ENCODE measurements at places on chromosomes 7 and 10. TPM values are rescaled to one million over a fixed set of nuclear protein-coding genes. Genes with fewer than 3 reads are reported as not detected.

Gene LRRD1
- total RNA-seq, result not detected

Gene SFMBT2
- total RNA-seq, result 16.1 TPM

Gene TNKS2
- 40.5 TPM for total RNA-seq

DNA sequence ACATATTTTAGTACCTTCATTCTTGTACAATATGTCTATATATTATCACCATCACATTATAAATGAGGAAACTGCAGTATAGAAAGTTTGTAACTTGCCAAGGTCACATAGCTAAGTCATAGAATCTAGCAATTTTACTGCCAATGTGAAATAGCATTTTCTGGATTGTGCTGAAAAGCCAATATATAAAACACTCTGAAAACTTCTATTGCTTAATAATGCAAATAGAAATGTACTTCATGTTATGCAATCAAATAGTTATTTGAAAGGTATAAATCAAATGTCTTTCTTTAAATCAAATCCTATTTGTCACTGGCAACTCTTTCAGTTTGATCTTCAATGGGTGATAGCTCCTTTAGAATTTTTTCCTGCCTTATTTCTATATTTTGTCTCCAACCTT, 129.5 kb downstream of the TMEM26 start:
- H3K27me3 ChIP-seq, result no peaks in the 10 kb centered on the region
- H3K4me1 ChIP-seq, result no peaks in the 10 kb centered on the region
- no peaks in the 10 kb centered on the region for H3K36me3 ChIP-seq
- DNase-seq, result no peak
- H3K27ac ChIP-seq, result no peak overlapping the region
- no peak overlapping the region for H3K4me3 ChIP-seq

- H3K4me1 ChIP-seq, result no peaks in the 10 kb centered on the region
- H3K27me3 ChIP-seq, result no peaks in the 10 kb centered on the region
- H3K36me3 ChIP-seq, result no peaks in the 10 kb centered on the region
- no peak overlapping the region for H3K27ac ChIP-seq
- no peak for DNase-seq
Measured at GRCh38 chr7:31896925-31897324, 173.3 kb downstream of the PDE1C start.

GRCh38 chr10:132200344-132201110, 13.8 kb downstream of the DPYSL4 start:
- H3K36me3 ChIP-seq, result no peaks in the 10 kb centered on the region
- no peak for DNase-seq
- no peaks in the 10 kb centered on the region for H3K27me3 ChIP-seq
- H3K4me1 ChIP-seq, result no peaks in the 10 kb centered on the region

DNA sequence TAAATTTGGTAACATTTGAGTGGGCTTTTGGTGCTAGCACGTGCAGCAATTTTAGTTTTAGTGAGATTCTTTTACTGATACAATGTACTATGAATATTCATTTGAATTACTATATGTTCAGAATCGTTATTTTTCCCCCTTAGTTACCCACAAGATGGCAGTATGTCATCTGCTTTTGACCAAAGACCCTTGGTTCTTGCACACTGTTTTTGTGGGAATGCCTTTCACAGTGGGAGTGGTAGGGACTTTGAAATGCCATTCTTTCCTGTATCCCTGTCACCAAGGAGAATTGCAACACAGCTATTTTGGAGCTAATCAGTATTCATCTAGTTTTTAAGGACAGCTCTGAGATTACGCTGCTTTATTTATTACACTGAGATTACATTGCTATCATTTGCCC, 40.6 kb downstream of the SEC23IP start:
- no peak overlapping the region for H3K4me3 ChIP-seq
- peaks cover 84% of the 10 kb centered on the region for H3K36me3 ChIP-seq
- DNase-seq, result no peak
- H3K4me1 ChIP-seq, result peaks cover 10% of the 10 kb centered on the region
- no peak overlapping the region for H3K27ac ChIP-seq

DNA sequence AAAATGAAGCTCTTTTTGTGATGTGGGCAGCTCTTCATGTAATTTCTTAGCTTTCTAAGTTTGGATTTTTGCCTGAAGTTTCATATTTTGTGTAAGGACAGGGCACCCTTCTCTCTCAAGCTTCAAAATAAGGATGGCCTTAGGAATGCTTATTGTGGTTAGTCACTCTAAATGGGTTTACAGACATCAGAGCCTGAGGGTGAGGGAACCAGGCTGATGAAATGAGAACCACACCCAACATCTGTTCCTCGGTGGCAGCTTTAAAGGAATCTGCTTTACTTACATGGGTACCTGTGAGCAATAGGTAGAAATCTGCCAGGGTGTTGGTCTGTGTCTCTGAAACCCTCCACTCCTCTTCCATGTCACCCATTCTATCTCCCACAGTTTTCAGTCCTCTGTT, 174.3 kb downstream of the EMX2 start:
- no peaks in the 10 kb centered on the region for H3K27me3 ChIP-seq
- no peak for DNase-seq
- H3K36me3 ChIP-seq, result no peaks in the 10 kb centered on the region
- H3K4me3 ChIP-seq, result no peak overlapping the region
- H3K4me1 ChIP-seq, result no peaks in the 10 kb centered on the region
- H3K27ac ChIP-seq, result no peak overlapping the region

DNA sequence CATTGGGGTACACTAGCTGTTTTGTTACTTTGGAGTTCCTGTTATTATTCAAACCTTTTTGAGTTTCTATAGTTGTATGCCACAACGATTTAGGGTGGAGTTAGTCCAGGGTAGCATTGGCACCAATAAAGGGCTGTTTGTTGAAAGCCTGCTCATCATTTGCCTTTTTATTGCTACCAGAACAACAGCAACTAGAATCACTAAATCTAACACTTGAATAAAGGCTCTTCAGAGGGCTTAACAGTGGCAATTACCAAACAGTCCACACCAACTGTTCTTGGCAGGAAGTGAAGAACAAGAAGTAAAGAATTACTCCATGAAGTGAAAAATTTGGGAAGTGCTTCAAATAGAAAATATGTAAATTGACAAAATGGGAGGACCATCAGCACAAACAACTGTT, 621.4 kb downstream of the PHTF2 start:
- H3K27me3 ChIP-seq, result no peaks in the 10 kb centered on the region
- H3K4me1 ChIP-seq, result no peaks in the 10 kb centered on the region
- H3K27ac ChIP-seq, result no peak overlapping the region
- H3K36me3 ChIP-seq, result no peaks in the 10 kb centered on the region
- H3K4me3 ChIP-seq, result no peak overlapping the region
- no peak for DNase-seq

DNA sequence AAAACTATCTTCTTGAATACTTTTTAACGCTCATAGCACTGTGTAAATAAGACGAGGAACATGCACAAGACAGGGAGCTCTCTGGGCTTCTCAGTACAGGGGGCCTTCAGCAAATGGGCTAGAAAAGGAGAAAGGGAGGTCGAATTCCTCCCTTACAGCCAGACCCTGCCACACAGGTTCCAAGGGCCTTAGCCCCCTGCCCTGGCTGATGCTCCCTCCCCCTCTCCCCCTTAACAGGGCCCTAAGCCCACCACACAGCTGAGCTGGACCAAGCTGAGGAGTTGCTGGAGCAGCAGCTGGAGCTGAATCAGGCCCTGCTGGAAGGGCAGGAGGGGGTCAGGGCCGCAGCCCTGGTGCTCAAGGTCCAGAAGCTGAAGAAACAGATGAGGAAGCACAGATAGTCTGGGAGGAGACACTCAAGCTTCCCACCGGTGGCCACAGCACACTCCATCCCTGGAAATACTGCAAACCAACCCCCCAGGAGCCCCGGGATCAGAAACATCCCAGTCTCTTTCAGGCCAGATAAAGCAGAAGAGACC, 153.9 kb downstream of the SNX13 start:
- H3K27me3 ChIP-seq, result no peaks in the 10 kb centered on the region
- H3K4me3 ChIP-seq, result no peak overlapping the region
- no peak overlapping the region for H3K27ac ChIP-seq
- peaks cover 10% of the 10 kb centered on the region for H3K36me3 ChIP-seq

- H3K4me3 ChIP-seq, result no peak overlapping the region
- no peaks in the 10 kb centered on the region for H3K36me3 ChIP-seq
- H3K27ac ChIP-seq, result no peak overlapping the region
Measured at GRCh38 chr7:41122256-41122987, 580.5 kb downstream of the INHBA start.

DNA sequence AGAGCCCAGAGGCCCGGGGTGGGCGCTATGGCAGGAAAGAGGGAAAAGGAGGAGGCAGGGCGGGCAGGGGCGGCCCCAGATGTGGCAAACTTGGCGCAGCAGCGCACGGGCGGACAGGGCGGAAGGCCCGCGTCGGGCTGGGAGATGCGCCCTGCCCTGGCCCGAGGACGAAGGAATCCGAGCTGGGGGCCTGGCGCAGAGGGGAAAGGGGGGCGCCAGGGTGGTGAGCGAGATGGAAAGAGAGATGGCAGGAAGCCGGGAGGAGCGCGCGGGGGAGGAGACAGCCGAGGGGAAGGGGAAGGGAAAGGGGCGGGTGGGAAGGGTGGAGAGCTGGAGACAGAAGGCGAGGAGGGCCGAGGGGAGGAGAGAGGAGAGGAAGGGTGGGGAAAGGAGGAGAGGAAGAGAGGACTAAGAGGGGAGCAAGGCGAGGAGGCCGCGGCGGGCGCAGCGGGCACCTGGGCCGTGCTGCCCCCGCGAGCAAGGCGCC, at the start of gene MARVELD1:
Gene MARVELD1, plus strand, starts transcription at position 392 of the 487 bp plus-strand sequence. CDS start 147 bp downstream, outside the sequence.
- H3K4me1 ChIP-seq, result peaks cover 35% of the 10 kb centered on the region
- H3K36me3 ChIP-seq, result peaks cover 14% of the 10 kb centered on the region
- H3K27ac ChIP-seq, result peak within 1 kb of the TSS; percentile 95
- no peaks in the 10 kb centered on the region for H3K27me3 ChIP-seq
- H3K4me3 ChIP-seq, result peak within 1 kb of the TSS; percentile 75
- DNase-seq, result peak; percentile 84

DNA sequence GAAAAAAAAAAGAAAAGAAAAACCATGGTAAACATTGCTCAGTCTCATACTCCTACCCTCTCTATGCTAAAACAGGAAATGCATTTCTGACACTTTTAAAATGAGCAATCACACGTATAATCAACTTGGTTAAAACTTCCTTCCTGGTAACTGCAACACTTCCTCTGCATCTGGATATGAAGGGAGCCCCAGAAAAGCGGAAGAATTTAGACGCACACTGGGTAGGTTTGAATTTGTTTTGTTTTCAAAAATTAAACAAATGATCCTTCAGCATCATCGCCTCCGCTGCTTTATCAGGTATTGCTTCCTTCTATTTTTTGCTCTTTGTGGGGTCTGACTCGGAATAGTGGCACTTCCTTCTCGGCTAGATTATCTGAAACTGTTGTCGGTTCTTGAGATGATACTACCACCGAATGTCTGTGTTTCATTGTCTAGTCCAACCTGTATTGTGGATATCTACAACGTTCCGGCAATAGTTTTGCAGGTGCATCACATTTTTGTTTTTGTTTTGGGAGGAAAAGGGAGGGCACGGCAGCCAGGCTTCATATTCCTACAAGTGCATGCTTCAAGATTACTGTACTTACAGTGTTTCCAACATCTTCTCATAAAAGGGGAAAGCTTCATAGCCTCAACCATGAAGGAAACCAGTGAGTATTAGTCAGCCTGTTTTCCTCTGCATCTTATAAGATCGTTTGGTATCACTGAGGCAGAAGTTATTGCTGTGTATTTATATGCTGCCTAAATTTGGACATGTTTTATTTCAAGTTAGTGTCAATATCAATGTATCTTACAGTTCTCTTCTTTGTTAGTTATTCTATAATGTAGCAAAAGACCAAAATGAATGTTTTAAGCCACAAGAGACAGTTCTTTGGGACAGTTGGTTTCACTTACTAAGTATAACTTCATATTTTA, at the start of gene PIK3CG:
Gene PIK3CG, plus strand, starts transcription at position 153 of the 912 bp plus-strand sequence. CDS start 2,280 bp downstream, outside the sequence.
- DNase-seq, result no peak
- peak within 1 kb of the TSS; percentile 58 for H3K27ac ChIP-seq
- H3K27me3 ChIP-seq, result no peaks in the 10 kb centered on the region
- H3K4me1 ChIP-seq, result peaks cover 11% of the 10 kb centered on the region

DNA sequence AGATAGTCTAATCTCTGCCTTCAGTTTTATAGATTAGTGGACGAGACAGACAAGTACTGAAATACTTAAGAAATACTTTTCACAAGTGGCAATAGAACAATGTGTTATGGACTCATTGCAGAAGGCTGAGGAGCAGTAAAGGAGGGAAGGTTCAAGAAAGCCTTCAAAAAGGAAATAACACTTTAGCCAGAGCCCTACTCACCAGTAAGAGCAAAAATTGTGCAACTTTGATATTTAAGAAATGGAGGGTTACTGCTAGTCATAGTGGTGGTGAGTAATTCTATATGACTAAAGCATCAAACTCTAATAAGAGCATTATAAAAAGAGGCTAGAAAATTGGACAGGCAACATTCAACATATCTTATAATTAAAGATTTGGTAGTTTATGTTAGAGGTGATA, 28.8 kb downstream of the PTPN12 start:
- H3K4me3 ChIP-seq, result no peak overlapping the region
- H3K27ac ChIP-seq, result no peak overlapping the region
- DNase-seq, result no peak
- H3K36me3 ChIP-seq, result peaks cover 1% of the 10 kb centered on the region
- peaks cover 56% of the 10 kb centered on the region for H3K4me1 ChIP-seq

DNA sequence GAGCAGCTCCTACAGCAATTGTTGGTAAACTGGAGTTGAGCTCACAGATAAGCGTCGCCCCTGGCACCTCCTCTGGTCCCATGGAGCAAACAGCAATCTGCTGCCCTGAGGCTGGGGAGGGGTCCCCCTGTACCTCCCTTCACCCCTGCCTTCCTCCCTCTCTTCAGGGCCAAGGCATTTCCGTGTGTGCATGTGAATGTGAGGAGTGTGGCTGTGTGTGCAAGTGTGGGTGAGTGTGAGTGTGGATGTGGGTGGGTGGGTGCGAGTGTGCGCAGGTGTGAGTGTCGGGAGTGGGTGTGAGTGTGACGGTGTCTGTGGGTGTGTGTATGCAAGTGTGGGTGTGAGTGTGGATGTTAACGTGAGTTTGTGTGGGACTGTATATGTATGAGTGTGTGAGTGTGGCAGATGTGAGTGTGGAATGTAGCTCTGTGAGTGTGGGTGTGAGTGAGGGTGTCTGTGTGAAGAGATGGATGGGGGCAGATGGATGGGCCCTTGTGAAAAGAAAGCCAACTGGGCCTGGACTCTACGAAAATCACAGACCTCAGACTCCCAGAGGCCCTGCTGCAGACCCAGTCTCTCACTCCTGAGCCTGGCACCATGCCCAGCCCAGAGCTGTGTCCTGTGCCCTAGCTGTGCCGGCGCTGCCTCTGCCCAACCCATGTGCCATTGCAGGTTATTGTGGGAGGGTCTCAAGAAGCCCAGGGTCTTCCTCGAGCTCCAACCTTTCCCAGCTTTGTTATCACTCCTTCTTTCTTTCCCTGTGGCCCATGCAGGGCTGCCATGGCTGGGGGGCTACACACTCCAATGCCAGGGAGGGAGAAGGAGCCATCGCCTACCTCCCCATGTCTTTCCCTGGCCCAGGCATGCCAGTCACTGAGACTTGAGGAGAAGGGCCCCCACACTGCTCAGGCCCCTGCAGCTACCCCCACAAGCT, 73.9 kb downstream of the GRID1 start:
- H3K27ac ChIP-seq, result no peak overlapping the region
- DNase-seq, result peak; percentile 46

- no peaks in the 10 kb centered on the region for H3K36me3 ChIP-seq
- H3K27ac ChIP-seq, result no peak overlapping the region
- H3K4me3 ChIP-seq, result no peak overlapping the region
- H3K4me1 ChIP-seq, result no peaks in the 10 kb centered on the region
Measured at GRCh38 chr7:147474862-147475261, 1115.7 kb upstream of the C7orf33 start.

- no peaks in the 10 kb centered on the region for H3K36me3 ChIP-seq
- peaks cover 79% of the 10 kb centered on the region for H3K27me3 ChIP-seq
- no peak overlapping the region for H3K4me3 ChIP-seq
- DNase-seq, result no peak
Measured at GRCh38 chr7:25852211-25852938, 299.6 kb upstream of the NFE2L3 start.
